ENCODE measurements at places on chromosomes 5 and 9. TPM values are rescaled to one million over a fixed set of nuclear protein-coding genes. Genes with fewer than 3 reads are reported as not detected.

Gene ANKRD34B
- total RNA-seq, result not detected

Gene C9orf152
- under 0.01 TPM for total RNA-seq

Gene SMIM33
- total RNA-seq, result not detected

Gene CENPH
- 1.5 TPM for total RNA-seq

Gene PDLIM4
- 17.3 TPM for total RNA-seq

Gene LECT2
- total RNA-seq, result not detected
